H1 (cell line): ENCODE measurements at places on chromosomes 2 and 18. TPM values are rescaled to one million over a fixed set of nuclear protein-coding genes. Genes with fewer than 3 reads are reported as not detected.

Gene TCF7L1
- 108 and 110 TPM in 2 replicates for total RNA-seq

Gene PLGLB1
- 0.54 TPM in 1 of 2 replicates, not detected in the other for total RNA-seq

Gene TWIST2
- 2.1 and 2.6 TPM in 2 replicates for total RNA-seq

DNA sequence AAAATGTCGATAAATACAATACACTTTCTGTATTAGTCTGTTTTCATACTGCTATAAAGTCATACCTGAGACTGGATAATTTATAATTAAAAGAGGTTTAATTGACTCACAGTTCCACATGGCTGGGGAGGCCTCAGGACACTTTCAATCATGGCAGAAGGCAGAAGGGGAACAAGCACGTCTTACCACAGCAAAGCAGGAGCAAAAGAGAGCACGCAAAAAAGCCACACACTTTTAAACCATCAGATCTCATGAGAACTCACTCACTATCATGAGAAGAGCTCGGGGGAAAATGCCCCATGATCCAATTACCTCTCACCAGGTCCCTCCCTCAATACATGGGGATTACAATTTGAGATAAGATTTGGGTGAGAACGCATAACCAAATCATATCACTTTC lies 256.7 kb downstream of the ANAPC1 start:
- no peak for DNase-seq

- DNase-seq = no peak
These were observed 2.2 kb downstream of the SEPTIN10 start for GRCh38 chr2:109611467-109612095.

DNA sequence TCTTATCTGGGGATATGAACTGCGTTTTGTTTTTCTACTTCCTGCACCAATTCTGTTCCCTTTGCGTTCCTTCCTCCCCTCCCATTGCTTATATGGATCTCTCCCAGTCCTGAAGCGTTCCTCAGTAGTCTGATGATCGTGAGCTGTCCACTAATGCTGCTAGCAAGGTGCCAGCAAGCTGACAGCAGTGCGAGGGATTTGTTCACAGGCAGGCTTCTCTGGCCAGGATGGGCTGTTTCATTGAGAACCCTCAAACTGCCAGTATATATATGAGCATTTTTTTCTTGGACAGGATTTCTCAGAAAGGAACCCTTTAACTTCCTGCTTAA lies 40.1 kb downstream of the GTF3C3 start:
- no peak for DNase-seq

DNA sequence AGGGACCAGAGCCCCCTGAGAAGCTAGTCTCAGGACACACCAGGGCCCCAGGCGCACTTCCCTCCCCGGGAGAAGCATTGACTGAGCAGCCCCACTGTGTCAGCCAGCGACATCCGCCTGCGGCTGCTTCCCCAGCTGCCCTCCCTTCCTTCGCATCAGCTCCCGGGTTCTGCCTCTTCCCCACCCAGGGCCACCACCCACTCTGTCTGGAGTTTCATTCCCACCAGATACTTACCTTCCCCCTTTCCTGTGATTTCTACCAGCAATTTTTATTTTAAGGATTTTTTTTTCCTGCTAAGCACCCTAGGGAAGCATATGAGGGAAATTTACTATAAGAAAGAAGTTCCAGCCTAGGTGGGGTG lies 99.2 kb downstream of the SMAD7 start:
- DNase-seq = no peak

DNA sequence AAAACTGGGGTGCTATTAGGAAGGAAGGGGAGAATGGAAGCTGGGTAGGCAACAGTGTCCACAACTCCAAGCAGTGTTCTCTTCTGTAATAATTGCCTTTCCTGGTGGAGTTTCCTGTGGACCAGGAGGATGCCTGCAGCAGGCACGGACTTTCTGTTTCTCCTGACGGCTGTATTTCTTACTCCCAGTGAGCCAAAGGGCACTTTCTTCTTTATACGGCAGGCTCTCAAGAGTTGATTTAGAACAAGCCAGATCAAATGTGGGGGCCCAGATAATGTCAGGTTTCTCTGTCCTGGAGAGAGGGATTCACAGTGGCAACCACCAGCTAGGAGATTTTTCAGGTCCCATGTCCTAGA lies 13.0 kb upstream of the PROC start:
- no peak for DNase-seq

GRCh38 chr2:37338933-37339332 lies 5.5 kb upstream of the QPCT start:
- DNase-seq = no peak
